ENCODE measurements at places on chromosomes 6 and 20.

DNA sequence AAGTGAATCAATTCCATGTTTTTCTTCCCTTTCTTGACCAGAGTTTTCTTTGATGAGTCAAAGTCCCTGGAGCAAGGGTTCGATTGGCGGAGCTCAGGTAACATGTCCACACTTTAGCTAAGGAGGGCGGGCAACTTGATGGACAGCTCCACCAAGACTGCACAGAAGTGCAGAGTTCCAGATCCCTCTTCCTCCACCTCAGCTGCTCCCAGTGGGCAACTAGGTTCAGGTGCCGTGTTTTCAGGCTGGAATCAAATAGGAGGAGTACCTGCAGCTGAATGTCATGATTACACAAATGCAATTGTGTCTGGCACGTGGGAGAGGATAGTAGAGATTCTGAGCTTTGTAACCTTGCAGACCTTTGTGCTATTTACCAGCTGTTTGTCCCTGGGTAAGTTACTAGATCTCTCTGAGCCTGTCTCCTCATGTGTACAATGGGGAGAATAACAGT is 1.9 kb upstream of the ELMO2 start:
- no peak for DNase-seq

GRCh38 chr20:38190936-38191371 is 25.9 kb upstream of the TGM2 start:
- no peak for DNase-seq

GRCh38 chr20:39294137-39294725 is 332.1 kb downstream of the DHX35 start:
- no peak for DNase-seq

DNA sequence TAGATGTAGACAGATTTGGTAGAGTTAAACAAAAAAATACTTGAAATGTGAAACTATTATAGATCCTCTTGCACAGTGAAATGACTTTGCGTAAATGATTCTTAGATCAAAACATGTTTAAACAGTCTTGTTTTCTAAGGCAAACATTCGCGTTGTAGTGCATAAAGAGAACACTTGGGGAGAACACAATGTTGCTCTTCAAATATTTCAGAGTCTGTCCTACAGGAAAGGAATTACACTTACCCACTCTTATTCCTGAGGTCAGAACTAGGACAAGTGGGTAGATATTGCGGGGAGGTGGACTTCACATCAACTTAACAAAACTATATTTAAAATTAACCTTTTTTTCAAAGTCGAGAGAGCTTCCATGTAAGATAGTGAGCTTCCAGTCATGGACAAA is 183.5 kb upstream of the PCSK2 start:
- no peak for DNase-seq

- no peak for DNase-seq
These were observed 56.8 kb downstream of the EYA2 start for GRCh38 chr20:46951405-46951804.

GRCh38 chr6:19738010-19738409 is 99.2 kb upstream of the ID4 start:
- no peak for DNase-seq

DNA sequence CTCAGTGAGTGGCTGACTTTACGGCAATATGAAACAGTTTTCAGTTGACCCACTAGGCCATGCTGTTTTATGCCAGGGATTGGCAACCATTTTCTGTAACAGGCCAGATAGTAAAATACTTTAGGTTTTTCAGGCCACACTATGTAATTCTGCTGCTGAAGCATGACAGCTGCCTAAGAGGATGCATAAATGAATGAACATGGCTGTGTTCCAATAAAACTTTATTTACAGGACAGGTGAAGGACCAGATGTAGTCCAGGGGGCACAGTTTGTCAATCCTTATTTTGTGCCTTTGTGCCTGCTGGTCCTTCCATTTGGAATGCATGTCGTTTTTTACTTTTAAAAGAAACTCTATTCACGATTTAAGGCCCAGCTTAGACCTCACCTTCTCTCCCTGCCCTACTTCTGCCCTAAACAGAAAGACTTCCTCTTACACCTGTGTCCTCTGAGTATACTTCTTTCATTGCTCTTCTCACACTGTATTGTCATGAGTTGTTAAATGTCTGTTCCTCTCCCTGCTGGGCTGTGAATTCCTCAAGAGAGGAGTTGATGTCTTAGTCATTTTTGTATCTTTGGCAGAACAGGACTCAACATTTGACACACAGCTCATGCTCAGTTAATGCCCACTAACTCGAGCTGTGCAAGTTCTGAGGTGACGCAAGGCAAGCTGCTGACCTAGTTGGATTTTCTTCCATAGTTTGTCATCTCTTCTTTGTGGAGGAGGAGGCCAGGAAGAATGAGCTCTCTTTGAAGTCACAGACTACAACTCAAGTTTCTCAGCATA is 90.1 kb upstream of the MAP7 start:
- no peak for DNase-seq

DNA sequence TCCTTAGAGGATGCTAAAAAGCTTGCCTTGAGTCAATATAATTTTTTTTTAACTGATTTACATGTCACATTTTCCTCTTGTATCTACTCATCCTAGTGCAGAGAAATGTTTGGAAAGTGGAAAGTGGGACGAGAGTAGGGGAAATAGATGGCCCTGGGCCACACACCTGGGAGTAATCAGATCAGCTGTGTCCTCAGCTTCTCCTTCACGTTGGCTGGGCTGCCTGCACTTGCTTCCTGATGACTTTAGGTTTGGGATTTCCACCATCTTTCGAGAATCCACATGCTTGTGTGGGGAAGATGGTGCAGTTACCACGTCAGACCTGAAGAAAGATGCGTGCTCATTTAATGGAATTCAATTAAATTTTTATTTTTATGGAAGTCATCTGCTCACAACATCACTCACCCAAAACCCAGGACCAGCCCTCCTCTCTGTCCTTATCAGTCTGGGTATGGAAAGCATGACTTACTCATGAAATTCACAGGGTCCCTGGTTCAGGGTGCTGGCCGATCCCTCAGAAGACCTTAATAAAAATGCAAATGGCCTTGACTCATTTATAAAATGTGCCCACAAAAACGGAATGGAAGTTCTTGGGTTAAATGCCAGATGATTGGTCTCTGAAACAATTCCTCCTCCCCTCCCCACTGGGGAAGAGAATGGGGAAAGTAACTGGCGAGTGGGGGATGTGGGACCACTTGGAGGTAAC is 74.5 kb upstream of the TIAM2 start:
- no peak for DNase-seq

GRCh38 chr6:24933868-24934401 is 1.8 kb downstream of the RIPOR2 start:
- DNase-seq: no peak

DNA sequence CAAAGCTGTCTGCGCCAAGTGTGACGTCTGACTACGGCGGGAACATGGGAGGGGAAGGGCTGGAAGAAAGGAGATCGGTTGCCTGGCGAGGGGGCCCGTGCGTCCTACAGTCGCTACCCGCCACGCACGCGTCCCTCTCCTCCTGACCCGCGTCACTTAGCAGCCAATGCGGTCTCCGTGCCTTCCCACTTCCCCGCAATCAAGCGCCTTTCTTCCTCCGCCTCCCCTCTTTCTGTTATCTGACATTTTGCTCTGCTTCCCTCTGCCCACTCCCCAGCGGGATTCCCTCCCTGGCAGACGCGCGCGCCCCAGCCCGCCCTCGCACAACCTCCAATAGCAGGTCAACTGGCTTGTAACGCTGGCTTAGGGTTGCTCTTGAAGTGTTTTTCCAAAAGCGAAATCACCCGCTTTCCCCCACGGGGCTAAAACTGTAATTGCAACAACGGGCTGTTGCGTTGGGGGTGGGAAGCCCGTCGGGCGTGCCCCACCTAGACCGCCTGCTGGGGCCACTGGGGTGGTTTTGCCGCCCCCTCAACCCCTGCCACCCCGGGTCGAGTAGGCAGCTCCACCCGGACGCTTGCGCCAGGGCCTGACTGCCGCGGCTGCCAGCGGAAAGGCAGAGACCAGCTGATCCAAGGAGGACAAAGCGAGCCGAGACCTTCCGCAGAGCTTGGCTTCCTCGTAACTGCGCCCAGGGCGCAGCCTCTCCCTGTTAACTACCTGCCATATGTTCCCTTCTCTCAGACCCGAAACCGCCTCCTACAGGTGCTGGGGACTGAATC is 6.2 kb upstream of the SOX4 start:
- no peak for DNase-seq

DNA sequence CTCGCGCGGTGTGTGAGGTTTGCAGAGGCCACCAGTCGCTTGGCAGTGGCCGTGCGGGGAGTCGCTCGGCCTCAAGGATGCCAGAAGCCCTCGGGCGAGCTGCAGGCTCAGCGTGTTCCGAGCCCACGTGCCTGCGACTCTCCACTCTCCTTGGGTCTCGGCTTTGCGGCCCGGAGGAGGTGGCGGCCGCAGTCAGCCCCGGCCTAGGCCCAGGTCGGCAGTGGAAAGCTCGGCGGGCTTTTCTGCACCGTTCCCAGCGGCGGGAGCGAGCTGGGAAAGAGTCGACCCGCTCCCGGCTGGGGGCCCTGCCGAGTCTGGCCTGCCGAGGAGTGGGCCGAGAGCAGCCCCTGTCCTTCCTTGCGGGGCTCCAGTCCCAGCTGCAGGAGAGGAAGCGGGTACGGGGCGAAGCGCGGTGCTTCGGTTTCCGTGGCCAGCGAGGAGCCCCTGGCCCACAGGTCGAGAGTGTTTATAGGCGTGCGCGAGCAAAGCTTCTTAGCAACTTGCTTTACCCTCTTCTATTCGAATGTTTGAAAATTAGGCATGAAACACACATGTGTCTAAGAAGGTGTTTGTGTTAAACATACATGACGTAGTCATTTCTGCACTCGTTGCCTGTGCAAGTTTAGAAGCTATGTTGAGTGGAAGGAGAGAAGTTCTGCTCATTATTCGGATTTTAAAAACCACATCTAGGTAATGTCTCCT is 5.6 kb downstream of the FOXC1 start:
- no peak for DNase-seq

GRCh38 chr20:43198607-43199006 is 8.9 kb upstream of the PTPRT start:
- no peak for DNase-seq

DNA sequence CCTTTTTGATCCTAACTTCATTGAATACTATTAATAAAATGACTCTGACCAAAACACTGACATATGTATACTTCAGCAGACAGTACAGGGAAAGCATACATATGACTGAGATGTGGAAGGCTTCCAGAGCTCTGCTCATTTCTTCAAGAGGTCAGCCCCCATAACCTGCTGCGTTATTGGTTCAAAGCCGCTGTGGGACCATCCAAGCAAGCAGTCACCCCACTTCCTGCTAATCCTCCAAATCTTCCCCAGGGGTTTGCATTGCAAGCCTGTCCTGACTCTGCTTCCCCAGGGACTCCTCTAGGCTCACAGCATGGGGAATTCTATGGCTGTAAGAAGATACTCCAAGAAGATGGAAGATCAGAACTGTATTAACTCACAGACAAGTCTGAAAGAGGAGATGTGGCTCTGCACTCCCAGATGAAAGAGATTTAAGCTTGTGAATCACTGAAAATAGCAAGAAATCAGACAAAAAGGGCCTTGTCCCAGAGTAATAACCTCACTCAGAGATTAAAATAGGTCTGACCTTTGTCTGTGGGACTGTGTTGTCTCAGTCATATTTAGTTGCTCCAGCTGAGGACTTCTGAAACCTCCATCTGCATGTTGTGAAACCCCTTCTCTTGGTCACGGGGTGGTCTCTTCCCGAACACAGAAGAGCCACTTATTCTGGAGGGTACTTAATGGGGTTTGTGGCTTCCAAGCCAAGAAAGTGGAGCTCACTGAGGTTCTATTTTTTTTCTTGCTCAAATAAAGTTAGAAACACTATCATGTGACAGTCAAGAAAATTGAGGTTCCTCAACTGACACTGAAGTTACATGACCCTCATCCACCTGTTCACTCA is 101.5 kb upstream of the MARCKS start:
- DNase-seq: no peak

GRCh38 chr6:20700375-20700774 is 166.1 kb downstream of the CDKAL1 start:
- no peak for DNase-seq

DNA sequence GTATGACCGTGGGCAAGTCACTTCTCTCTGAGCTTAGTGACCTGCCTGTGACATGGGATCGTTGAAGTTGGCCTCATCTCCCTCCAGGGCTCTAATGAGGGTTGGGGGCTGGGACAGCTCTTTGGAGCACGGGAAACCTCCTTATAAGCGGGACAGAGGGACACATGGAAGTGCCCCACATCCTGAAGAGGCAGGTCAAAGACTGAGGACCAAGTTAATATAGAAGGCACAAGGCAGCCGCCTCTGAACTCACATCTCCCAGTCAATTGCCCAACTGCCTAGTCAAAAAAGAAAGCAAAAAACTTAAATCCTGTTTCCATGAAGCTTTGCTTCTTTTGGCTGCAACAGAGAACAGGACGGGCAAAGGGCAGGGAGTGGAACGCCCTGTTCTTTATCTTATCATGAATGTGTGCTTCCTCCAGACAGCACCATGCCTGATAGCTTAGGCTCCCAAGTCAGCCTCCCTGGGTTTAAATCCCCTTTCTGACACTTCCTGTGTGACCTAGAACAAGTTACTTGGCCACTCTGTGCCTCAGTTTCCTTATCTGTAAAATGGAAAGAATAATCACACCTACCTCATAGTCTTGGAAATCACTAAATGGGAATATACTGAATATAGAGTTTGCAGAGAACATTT is 27.1 kb downstream of the LBP start:
- DNase-seq: no peak

DNA sequence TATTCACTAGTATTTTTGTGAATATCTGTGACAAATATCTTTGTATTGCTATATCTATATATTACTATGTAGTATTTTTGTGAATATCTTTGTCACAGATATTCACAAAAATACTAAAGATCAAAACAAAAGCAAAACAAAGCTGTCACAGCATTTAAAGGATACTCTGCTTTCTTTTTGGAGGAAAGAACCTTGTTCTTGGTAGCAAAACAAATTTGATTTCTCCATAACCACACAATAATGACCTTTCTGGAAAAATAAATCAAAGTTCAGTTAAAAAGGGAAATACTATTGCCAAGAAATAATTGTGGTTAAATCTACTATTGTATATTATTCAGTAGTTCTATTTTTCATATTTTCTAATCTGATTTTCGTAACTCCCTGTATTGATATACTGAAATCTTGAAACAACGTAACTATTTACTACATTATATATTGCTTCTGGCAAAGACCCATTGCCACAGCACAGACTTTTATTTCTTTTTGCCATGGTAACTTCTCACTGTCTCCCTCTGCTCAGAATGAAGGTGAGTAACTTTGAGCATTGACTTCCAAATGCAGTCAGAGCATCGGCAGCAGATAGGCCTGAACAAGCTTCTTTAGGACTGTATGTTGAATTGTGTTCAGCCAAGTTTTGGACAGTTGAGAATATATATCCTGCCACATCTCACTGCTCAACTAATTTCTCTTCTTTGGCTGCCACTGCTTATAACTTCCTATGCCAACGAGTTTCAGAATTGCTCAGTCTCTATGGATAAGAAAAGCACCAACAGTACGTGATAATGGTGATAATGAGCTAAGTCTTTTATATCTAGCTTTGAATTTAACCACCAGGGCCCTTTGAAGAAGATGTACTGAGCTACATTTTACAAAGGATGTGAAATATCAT is 1097.2 kb upstream of the GJE1 start:
- no peak for DNase-seq

Data from AG09319 (cell line).